OCI-LY7 (cell line): ENCODE measurements at places on chromosomes 1 and 21. TPM values are rescaled to one million over a fixed set of nuclear protein-coding genes. Genes with fewer than 3 reads are reported as not detected.

- DNase-seq = no peak
Measured at GRCh38 chr1:92886886-92887419, 55.1 kb downstream of the RPL5 start.

Gene PRR9
- not detected in 2 replicates for total RNA-seq

- DNase-seq = peak; percentile 96
Measured at GRCh38 chr1:14320518-14320917, 278.0 kb upstream of the KAZN start.

DNA sequence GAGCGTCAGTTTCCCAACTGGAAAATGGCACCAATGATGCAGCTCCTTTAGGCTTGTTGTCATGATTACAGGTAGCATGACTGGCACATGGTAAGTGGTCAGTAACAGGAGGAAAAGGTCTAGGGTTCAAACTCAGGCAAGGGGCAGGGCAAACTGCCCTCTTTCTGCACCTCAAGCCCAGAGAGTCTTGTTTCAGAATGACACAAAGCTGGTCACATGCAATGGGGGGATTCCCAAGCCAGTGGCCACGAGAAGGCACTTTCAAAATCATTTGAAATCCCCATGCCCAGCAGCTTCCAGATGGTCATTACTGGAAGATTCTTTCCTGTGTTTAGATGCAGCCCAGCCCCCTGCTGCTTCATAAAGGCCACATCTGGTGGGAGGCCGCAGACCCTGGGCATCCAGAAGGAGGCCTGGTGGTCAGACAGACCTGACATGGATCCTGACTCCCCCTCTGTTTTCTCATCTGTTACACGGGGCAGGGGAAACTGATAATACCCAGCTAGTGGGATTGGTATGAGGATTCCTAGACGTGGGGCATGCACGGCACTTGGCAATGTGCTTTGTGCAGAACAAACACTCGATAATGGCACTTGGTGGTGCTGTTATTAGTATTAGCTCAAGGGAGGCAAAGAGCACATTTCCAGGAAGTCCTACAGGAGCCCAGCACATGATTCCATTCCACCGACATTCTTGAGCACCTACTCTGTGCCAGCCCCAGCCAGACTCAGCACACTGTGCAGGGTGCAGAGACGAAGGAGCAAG, 6.9 kb upstream of the PLA2G2D start:
- DNase-seq = no peak

Gene KIRREL1
- total RNA-seq = not detected in 2 replicates

DNA sequence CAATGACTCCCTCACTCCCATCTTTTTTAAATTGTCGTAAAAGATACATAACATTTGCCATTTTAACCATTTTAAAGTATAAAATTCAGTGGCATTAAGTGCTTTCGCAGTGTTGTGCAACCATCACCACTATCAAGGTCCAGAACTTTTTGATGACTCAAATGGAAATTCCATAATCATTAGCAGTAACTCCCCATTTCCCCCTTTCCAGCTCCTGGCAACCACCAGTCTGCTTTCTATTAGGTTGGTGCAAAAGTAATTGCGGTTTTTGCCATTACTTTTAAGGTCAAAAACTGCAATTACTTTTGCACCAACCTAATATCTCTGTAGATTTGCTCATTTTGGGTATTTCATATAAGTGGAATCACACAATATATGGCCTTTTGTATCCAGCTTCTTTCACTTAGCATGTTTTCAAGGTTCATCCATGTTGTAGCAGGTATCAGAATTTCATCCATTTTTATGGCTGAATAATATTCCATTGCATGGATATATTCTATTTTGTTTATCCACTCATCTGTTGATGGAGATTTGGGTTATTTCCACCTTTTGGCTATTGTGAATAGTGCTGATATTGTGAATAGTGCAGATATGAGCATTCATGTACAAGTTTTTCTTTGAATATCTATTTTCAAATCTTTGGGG, 159.7 kb downstream of the HIVEP3 start:
- no peak for DNase-seq

DNA sequence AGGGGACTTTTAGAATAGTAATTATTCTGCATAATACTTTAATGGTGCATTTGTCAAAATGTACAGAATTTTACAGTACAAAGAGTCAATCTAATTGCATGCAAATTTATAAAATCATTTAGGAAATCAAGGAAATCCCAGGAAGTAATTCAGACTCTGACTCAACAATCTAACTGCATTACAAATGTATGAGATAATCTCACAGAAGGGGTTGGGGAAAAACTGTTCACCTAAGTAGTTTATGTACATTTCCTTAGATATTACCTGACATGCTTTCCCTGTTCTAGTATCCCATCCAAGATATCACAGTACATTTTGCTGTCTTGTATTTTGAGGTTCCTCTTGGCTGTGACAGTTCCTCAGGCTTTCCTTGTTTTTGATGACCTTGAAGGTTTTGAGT, 4.7 kb downstream of the CRB1 start:
- no peak for DNase-seq

GRCh38 chr1:6962996-6963911, 178.0 kb downstream of the CAMTA1 start:
- DNase-seq = peak; percentile 58

DNA sequence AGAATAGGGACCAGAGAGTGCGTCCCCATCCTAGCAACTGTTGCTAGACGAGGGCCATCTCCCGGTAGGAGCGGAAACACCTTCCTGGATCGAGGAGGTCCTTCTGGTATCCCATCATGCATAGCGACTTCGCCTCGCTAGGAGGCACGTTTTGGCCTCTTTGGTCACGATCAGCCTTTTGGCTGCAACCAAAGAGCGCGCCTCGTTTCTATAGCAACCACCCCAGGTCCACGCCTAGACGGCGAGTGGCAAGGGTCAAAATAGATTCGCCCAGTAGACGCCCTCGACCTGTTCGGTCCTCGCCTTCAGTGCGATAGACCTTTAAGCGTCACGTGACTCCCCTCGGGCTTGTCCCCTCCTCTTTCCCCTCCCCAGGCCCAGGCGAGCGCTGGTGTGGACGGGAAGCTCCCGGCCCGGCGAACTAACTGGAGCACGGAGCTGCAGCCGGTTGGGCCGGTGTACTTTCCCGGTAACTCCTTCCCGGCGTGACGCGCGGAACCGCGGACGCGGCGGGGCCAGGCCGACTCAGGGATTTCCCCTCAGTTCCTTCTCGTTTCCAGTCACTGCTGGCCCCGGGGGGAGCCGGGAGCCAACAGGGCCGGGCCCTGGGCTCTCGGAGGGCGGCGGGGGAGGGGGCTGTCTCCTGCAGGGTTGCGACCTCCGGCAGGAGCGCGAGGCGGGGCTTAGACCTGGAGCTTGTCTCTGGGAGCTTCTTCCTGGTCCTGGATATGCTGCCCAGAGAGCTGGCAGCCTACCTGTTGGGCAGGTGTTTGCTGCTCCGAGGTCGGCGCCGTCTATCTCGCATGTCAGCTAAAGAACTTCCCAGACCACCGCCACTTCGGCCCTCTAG, at the start of gene DNAJC16:
Gene DNAJC16, plus strand, starts transcription at position 359 of the 850 bp plus-strand sequence. CDS start 2,258 bp downstream, outside the sequence.
- DNase-seq = peak; percentile 100

DNA sequence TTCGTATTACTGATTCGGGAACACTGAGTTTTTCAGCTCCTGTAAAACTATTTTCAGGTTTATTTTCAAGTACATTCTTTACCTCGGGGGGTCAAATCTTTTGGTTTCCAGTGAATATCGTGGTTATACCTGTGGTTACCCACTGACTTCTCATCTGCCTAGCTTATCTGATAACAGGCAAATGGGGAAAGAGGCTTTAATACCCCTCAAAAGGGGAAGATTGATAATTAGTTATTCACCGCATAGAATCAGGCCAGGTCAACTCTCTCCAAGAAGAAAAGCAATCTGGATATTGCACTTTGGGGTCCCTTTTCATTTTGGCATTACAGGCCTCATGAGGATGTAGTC, 23.0 kb downstream of the RUNX1 start:
- no peak for DNase-seq

GRCh38 chr1:69533343-69533742, 34.4 kb upstream of the LRRC7 start:
- DNase-seq = no peak

DNA sequence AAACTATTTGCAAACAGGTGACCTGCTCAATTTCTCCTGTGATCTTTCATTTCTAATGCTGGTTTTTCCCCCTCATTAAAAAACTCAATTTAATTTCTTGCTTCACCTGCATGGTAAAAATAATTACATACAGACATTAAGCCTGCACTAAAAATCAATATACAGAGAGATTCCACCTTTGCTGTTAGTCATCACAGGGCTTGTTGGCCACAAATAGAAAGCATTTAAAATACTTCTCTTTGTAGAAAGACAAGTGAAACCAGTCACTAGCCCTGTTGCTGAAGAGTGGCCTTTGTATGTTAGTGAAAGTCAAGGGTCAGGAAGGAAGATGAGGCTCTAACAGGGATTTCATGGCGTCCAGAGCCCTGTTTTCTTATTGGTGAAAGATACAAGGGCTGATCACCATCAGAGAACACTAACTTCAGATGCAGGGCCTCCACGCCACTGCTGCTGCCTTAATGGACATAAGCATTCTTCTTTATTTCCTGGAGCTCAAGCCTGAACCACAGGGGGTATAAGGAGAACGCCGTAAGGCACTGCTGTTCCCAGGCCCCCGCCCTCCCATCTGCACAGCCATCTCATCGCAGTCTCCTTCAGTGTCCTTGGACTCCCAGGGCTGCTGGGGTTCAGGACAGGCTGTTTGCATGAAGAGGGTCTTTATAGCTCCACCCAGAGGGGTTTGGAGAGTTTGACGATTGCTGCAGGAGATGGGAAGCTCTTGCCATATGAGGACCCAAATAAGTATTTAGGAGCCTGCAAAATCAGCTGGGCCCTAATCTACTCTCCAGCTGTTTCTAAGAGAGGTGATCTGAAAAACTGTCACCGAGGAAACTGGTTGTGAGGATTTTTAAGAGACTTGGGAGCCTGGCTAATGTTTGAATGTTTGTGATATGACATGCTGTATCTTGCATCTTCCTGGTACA, 117.3 kb upstream of the IRF2BP2 start:
- peak; percentile 50 for DNase-seq

- no peak for DNase-seq
Measured at GRCh38 chr21:28436286-28436932, 556.3 kb downstream of the LTN1 start.
